HAP-1 (cell line): ENCODE measurements at places on chromosomes 2 and 18.

- no peak for DNase-seq
Observed at GRCh38 chr2:209688385-209688784, 83.2 kb upstream of the UNC80 start.

GRCh38 chr18:77073336-77074093 is 59.1 kb downstream of the MBP start:
- DNase-seq, result no peak

DNA sequence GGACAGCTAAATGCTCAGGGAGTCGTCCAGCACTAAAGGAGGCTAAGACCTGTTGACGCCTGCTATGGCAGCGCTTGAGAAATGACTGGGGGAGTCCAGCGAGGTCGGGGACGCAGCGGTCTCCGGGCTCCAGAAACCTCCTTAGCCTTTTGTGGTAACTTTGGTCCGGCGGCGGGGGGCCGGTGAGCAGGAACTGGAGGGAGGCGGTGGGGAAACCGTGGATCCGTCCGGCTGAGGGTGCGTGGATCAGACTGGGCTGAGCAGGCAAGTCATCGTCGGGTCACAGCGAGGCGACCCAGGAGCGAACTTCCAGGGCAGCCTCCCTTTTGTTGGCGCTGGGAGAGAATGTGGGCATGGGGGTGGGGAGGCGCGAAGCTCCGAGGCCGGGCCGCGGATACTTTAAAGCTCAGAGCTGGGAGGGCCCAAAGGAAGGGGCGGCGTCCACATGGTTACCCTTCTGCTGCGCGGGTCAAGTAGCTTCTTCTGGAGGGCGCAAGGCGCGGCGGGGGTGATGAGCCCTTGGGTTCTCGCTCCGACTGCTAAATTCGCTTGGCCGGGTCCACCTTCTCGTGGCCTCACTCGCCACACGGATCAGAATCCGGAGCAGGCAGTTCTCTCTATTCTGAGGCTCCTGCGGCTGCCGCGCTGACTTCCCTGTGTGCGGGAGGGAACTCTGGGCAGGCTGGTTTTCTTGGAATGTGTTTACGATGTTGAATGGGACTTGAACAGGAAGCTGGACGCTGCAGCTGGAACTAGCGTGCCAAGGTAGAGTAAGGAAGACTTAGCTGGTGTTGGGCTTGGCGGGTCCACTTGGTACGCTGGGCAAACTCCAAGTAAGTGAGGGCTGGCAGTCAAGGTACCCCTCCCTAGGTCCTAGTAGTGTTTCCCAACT is 920 bp downstream of the GULP1 start:
- peak; percentile 92 for DNase-seq

DNA sequence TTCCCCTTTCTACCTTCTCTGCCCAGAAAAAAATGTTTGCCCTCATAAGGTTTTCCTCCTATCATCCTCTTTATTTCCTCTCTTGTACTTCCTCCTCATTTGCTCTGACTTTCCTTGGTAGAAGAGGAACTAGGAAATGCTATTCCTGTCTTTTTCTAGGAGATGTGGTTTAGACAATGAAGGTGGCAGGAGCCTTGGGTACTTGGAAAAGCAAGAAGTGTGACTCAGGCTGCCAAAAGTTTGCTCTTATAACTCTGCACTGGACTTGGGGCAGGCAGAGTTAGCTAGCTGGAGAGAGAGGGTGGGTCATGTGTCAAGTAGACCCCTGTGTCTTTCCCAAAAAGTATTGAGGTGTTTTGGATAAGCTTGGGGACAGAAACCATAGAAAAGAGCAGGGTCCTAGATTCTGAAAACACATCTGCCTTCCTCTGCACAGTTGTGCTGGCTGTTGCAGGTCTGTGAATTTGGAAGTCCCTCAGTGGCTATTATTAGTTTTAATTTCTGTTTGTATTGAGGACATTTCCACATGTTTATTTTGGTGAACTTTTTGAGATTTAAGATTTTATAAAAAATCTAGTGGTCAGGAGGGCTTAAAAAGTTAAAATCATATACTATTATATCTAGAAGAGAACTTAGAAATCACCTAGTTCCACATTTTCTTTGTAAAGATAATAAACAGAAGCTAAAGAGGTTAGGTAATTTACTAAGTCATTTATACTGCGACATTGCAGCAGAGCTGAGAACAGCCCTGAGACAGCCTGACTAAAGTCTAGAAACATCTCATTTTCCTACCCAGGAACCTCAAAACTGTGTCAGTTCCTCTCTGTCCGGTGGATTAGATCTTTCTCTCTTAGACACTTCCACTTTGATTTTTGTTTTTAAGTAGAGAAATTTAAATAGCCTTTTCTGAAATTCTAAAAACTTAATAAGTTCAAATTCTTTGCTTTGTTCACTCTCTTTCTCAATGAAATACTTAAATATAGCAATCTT is 16.0 kb downstream of the INSIG2 start:
- DNase-seq, result no peak

DNA sequence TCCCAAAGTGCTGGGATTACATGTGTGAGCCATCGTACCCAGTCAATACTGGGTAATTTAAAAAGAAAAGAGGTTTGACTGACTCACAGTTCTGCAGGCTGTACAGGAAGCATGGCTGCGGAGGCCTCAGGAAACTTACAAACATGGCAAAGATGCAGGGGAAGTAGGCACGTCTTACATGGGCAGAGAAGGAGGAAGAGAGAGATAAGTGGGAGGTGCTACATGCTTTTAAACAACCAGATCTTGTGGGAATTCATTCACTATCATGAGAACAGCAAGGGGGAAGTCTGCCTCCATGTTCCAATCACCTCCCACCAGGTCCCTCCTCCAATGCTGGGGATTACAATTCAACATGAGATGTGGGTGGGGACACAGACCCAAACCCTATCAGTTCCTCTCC is 192.5 kb downstream of the ATAD2B start:
- no peak for DNase-seq

GRCh38 chr18:25229920-25230319 is 122.0 kb downstream of the ZNF521 start:
- no peak for DNase-seq

DNA sequence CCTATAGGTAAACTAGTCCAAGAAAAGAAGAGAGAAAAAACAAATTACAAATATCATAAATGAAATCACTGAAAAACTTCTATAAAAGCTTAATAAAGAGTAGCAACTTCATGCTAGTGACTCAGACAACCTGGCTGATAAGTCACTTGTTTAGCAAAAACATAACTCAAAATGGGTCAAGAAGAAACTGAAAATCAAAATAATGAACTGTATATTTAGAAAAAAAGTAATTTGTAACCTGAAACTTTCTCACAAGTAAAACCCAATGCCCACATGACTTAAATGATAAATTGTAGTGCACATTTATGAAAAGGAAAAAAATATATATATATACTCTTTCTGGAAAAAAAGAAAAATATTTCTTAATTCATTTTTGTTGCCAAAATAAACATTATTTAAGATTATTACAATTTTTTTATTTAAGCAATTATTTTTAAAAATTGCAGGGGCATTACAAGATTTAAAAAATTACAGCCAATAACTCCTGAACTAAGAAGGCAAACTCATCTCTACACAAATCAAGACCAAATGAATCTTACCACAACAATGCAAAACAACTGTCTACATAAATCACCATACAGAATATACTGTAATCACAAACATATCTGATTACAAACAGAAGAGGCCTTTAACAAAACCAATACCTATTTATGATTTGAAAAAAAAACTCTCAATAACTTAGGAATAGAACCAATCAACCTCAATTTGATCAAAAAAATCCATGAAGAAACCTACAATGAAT is 406.3 kb downstream of the CDH7 start:
- no peak for DNase-seq

DNA sequence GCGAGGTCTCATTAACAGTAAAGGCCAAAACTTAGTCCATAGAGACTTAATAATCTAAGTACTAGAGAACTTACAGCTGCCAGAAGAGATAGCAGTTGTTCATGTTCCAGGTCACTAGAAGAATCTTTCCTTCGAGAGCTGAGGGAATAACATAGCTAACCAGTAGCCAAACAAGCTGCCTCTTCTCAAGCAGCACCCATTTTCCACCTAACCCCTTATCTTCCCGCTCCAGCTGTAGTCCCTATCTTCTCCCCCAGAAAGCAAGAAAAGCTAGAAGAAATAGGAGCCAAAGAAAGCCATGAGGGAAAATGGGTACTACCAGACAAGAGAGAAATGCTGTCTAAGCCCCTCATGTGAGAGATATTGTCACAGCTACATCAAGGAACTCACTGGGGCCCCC is 24.0 kb downstream of the SULT1C4 start:
- DNase-seq, result no peak

DNA sequence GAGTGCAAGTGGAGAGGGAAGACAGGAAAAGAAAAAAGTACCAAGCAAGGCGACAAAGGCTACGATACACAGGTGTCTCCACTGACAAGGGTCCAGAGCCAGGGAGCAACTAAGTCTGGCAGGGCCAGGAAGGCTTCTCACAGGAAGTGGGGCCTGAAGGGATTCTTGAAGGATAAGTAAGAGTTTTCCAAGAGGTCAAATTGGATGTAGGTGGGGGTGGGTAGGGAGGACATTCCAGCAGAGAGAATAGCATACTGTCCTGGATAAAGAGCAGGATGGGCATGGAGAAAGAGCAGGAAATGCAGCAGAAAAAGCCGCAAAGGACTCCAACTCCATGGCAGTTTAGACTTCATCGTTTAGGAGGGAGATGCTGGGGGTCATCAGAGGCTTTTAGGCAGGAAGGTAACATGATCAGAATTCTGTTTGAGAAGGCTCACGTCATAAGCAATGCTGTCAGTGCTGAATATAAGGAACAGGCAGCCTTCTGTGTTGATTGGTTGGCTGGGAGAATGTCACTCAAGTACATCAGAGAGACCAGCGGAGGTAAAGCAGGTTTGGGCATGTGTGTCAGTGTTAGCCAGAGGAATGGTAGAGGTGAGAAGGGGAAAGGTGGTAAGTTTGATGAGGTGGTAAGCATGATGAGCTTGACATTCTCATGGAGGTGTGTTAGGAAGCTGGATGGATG is 35.1 kb downstream of the ARHGAP25 start:
- no peak for DNase-seq

GRCh38 chr18:63319383-63320122 is at the start of gene BCL2:
BCL2 (minus strand) TSS chr18:63319769.
- peak; percentile 59 for DNase-seq

DNA sequence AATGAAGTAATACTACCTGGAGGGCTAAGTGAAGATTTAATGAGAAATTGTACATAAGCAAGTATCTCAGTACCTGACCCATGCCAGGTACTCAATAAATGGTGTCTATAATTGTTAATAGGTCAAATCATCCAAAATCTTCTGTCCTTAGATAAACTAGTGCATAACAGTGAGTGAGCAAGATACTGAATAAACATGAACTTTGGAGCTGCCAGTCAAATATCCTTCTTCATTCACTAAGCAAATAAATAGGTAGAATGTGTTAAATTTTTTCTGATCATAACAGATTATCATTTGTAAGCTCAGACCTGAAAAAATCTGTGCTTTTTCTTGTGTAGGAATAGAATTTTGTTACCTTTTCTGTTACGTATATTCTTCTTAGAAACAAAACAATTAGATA is 39.6 kb downstream of the RAB3GAP1 start:
- DNase-seq, result no peak

DNA sequence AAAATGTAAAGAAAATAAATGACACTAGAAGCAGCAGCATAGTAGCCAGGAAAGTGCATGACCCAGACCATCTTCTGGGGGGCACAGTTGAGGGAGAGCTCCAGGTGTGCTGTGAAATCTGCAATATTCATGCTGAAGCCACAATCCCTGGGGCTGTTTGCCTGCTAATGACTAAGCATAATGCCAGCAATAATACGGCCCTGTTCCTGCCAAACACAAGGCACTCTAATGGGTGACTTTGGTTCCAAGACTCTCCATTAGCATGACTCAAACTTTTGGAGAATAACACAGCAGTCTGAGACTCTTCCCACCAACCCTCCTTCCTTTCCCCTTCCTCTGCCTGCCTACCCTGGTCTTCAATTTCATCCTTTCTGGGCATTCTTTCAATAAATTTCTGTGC is 77.9 kb upstream of the DOCK10 start:
- DNase-seq, result no peak
